ENCODE measurements at places on chromosomes 11 and 22. TPM values are rescaled to one million over a fixed set of nuclear protein-coding genes. Genes with fewer than 3 reads are reported as not detected.

GRCh38 chr11:64447831-64448598 is 89.1 kb downstream of the RPS6KA4 start:
- no peak for ATAC-seq

DNA sequence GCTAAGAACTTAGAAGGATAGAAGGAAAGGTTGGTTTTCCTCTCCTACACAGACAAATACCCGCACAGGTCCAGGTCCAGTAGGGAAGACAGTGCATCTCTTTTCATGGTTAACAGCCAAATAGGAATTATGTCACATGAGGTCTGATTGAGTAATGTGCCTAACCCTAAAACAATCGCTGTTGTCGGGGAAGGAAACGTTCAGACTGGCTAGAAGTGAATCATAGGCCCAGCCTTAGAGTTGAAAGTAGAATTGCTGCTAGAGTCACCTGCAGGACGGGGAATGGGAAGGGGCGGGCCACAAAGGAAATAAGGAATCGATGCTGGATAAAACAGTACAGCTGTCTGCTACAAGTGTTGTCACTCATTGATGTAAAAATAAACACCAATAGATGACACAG is 12.4 kb upstream of the HTATIP2 start:
- no peak for ATAC-seq

- no peak for ATAC-seq
Observed at GRCh38 chr11:43545610-43546009, 134.9 kb upstream of the HSD17B12 start.

- ATAC-seq: peak; percentile 53
Observed at GRCh38 chr11:64802370-64803157, 450 bp downstream of the MAP4K2 start.

The CCDC73 gene
- total RNA-seq: 0.09 TPM

The OR51B5 gene
- total RNA-seq: not detected

The KCNK7 gene
- total RNA-seq: 0.79 TPM

All from activated T-helper 17 cell treated with anti-CD3 and anti-CD28 coated beads, Interleukin-2, amount 50 U/mL, for 72 hours (primary cell).